Natural killer cell treated with Interleukin-12 subunit alpha and Interleukin-12 subunit beta and Interleukin-15 and Interleukin-18, amount 100 ng/mL, for 72 hours (primary cell): ENCODE measurements at places on chromosomes 1 and 21. TPM values are rescaled to one million over a fixed set of nuclear protein-coding genes. Genes with fewer than 3 reads are reported as not detected.

The ITGB2 gene
- 1,246 TPM for total RNA-seq

The MAP3K6 gene
- 8.5 TPM for total RNA-seq

The MROH7 gene
- total RNA-seq: not detected

The CD53 gene
- total RNA-seq: 897 TPM

The TEX38 gene
- 0.59 TPM for total RNA-seq

The DNASE2B gene
- not detected for total RNA-seq

The PATJ gene
- 5.8 TPM for total RNA-seq

GRCh38 chr1:35674111-35674510 lies 32.8 kb upstream of the PSMB2 start:
- no peak for DNase-seq

DNA sequence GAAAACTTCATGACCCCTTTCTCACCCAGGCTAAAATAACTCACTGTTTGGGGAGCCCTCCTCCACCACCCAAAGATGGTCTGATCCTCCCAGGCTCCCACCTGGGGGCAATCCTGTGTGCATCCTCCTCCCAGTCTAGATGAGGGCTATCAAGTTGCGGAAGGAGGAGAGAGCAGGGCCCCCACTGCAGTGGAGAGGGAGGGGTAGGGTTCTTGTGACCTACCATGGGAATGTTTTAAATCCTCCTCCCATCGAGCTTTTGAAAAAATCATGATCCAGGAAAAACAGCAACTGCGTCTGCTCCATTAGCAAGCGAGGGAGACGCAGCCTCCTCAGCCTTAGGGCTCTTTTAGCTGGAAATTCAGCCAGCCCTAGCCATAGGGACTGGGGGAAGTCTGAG lies 80.0 kb downstream of the NAV1 start:
- no peak for DNase-seq

DNA sequence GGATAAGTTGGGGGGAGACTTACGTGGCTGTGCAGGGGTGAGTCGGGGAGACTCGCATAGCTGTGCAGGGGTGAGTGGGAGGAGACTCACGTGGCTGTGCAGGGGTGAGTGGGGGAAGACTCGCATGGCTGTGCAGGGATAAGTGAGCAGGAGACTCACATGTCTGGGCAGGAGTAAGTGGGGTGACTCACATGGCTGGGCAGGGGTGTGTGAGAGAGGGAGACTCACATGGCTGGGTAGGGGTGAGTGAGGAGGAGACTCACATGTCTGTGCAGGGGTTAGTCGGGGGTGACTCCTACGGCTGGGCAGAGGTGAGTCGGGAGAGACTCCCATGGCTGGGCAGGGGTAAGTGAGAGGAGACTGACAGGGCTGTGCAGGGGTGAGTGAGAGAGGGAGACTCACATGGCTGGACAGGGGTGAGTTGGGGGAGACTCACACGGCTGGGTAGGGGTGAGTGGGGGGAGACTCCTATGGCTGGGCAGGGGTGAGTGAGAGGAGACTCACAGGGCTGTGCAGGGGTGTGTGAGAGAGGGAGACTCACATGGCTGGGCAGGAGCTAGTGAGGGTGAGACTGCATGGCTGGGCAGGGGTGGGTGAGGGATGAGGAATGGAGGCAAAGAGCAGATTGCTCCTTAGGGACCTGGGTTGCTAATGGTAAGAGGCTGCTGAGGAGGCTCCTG lies 56.0 kb upstream of the ABCG1 start:
- no peak for DNase-seq

DNA sequence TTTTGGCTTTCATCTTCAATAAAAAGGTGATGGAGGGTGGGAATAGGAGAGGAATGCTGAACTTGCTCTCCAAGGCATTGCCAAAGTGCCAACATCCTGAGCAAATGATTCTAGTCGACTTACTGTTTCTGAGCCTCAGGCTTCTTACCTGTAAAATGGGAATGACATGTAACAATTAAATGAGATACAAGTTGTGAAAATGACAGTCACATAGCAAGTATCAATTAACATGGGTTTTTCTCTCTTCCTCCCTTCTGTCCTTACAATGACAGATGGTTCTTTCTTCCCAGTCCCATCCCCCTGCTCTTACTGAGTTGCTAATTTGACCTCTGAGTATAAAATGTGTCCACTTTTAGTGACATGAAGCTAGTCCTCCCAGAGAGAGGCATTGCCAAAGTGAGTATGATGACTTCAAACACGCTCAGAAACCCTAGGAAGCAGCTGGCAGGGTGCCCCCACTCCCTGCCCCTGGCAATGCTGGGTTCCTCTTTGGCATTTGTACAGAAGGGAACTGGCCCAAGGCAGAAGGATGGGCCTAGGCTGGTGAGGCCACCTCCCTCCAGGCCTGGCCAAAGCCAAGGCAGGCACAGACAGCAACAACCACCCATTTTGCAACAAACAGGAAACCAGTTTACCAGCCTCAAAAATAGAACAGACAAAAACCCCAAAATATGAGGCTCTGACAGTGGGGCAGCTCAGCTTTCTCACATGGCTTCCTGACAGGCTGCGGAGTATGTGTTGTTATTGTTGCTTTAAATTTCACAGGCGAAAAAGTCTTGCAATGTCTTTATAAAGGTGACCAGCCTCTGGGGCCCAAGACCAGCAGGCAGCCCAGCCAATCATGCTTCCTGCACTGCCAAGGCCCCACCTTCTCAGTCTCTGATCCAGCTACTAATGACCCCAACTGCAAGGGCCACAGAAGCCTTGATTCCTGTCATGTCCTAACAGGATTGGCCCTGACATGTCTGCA lies 115.9 kb downstream of the HIVEP3 start:
- DNase-seq: peak; percentile 73

DNA sequence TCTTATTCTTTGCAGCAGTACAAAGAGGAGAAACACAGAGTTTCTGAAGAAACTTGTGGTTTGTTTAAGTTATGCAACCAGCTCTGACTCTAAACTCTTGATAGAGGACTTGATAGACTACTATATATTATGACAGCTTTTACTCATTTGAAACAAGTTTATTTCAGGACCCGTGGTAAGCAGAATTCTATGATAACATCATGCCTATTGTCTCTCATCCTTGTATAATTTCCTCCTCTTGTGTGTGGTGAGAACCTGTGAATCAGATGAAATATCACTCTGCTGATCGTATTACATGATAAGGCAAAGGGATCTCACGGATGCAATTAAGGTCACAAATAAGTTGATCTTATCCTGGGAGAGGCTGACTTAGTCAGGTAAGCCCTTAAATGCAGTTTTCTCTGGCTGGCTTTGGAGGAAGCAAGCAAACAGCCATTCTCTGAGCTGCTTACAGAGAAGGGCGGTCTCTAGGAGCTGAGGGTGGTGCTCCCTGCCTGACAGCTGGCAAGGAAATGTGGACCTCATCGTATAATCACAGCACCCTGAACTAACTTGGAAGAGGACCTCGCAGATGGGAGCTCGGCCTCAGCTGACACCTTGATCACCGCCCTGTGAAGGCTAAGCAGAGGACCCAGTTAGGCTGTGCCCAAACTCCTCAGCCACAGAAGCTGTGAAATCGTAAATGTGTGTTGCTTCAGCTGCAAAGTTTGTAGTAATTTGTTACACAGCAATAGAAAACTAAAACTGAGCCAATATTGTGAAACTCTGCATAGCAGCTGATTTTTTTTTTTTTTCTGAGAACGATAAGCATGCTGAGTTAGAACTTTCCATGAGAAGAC lies 151.1 kb upstream of the DPT start:
- no peak for DNase-seq

DNA sequence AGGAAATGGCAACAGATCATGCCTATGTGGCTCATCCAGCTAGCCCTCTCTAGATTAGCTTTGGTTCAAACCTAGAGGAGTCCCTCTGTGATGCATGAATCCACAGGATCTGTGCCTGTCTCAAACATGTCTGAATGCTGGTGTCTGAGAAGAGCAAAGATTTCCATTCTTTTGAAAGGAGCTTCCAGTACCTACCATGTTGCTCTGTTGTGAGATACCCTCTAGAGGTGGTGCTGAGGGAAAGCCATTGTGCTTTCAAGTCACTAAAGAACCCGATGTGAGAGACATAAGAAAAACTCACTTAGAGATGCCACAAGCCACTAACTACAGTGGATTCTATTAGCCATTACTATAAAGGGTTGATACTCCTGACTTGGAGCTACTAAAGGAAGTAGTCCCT lies 103.6 kb downstream of the LRRC40 start:
- no peak for DNase-seq

- DNase-seq: peak; percentile 44
Measured at GRCh38 chr1:180909005-180909414, 3.7 kb upstream of the KIAA1614 start.

- no peak for DNase-seq
Measured at GRCh38 chr1:109508873-109509175, 703 bp downstream of the AMIGO1 start.

GRCh38 chr1:227299688-227300087 lies 18.6 kb downstream of the CDC42BPA start:
- no peak for DNase-seq

DNA sequence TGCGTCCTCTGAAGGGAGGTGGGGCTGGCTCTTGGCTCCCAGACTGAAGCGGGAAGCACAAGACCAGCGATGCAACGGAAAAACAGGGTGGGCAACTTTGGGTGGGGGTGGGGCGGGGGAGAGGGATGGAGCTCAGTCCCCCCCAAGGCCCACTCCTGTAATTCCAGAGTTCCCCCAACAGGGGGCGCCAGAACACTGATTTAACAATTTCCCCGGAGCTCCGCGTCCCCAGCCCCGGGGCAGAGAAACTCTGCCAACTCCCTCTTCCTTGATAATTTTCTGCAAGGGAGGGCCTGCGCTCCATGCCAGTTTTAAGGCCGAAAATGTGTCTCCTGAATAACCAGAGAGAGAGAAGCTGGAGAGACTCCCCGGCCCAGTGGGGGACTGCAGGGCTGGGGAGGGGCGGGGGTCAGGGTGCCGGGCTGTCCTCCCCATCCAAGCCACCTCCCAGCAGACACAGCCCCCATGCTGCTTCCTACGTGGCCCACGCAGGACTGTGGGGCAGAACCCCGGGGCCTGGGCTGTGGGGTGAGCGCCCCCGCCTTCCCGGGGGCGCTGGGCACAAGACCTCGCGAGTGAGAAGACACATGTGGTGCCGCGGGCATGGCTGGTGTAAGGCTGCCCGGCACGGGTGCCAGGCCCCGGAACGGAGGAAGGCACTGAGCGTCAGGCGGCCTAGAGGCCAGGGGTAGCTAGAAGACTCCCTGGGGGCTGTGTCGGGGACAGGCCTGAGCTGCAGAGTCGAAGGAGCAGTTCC lies 51.4 kb downstream of the KIF21B start:
- no peak for DNase-seq

- no peak for DNase-seq
Measured at GRCh38 chr1:192263436-192263835, 53.4 kb upstream of the RGS21 start.

- no peak for DNase-seq
Measured at GRCh38 chr21:46662367-46662654, 26.8 kb downstream of the PRMT2 start.

DNA sequence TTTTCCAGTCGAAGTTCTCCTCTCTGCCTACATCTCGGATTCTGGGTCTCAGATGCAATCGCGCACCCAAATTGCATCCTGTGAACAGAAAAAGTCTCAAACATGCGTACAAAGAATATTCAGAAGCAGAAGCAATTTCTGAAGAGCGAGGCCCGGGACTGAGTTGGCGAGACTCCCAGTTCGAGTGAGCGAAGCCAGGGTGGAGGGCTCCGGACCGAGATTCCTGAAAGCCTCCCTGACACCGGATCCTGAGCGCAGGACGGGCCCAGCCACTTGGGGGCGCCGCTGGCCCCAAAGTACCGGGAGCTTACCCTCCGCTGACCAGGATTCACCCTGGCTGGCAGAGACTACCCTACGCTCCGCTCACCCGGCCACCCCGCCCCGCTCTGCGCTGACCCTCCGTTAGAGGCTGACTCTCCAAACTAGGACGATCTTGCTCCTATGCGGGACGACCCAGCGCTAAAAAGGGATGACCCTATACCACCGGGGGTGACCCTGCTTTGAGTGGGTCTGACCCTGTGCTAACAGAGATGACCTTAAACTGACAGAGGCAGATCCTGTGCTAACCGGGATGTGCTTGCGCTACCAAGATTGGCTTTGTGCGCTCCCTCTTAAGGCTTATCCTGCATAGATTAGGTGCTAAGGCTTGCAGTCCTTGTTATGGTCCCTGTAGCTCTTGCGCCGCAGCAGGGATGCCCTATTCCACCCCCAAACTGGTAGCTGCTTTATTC lies 12.1 kb downstream of the FOXD2 start:
- no peak for DNase-seq

DNA sequence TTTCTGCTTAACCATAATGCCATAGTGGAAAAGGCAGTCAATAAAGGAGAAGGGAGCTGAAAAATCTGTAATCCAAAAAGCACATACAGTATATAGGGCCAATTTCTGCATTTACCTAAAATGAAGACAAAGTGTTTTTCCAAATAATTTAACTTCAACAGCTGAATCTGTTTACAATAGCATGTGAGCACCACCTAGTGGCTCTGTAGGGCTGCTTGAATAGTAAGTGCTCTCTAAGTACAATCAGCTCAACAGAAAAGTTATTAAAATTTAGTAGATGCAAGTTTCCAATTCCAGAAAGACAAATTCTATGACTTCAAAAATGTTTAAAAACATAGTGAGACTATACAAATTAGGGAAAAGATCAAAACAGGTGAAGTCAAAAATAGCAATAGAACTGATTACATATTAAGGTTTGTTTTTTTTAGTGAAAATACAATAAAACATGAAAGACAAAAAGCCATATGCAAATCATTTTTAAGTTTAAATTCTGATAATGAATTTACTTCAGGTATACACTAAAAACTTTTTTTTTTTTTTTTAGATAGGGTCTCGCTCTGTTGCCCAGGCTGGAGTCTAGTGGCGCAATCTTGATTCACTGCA lies 220.0 kb downstream of the SETD4 start:
- DNase-seq: no peak

DNA sequence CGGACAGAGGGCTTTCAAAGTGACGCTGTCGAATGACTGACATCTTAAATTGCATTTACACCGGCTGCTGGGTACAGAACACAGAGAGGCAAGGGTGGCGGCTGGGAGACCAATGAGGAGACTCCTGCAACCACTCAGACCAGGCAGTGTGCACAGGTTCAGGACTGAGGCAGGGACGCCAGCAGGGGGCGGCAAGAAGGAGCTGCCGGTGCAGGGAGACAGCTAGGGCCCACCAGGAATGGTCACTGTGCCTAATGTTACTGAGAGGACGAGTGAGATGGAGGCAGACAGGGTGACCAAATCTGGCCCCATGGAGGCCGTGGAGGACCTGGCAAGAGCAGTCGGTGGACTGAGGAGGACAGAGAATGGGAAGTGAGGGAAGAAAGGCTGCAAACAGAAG lies 23.5 kb downstream of the GLIS1 start:
- no peak for DNase-seq
